Stimulated activated CD8-positive, alpha-beta memory T cell treated with anti-CD3 and anti-CD28 coated beads, Interleukin-7, amount 100 ng/mL, for 24 hours (primary cell): ENCODE measurements at places on chromosomes 12 and 14.

DNA sequence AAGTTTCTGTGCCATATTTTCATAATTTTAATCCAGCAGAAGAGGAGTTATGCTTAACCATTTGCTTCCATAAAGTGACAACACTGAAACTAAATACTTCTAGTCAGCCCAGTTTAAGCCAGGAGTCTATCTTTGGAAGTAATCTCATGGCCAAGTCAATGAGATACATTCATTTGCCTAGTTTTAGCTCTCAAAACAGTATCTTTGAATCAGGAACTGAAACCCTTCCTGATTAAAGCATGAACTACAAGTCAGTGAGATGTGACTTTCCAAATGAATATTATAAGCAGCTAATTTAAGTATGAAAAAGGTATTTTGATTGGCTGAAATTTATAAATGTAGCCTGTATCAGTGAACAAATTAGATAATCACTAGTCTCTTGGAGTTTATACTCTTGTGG lies 491.5 kb downstream of the SLC6A15 start:
- DNase-seq = no peak

GRCh38 chr14:54627540-54628363 lies 60.8 kb downstream of the SAMD4A start:
- DNase-seq = no peak

DNA sequence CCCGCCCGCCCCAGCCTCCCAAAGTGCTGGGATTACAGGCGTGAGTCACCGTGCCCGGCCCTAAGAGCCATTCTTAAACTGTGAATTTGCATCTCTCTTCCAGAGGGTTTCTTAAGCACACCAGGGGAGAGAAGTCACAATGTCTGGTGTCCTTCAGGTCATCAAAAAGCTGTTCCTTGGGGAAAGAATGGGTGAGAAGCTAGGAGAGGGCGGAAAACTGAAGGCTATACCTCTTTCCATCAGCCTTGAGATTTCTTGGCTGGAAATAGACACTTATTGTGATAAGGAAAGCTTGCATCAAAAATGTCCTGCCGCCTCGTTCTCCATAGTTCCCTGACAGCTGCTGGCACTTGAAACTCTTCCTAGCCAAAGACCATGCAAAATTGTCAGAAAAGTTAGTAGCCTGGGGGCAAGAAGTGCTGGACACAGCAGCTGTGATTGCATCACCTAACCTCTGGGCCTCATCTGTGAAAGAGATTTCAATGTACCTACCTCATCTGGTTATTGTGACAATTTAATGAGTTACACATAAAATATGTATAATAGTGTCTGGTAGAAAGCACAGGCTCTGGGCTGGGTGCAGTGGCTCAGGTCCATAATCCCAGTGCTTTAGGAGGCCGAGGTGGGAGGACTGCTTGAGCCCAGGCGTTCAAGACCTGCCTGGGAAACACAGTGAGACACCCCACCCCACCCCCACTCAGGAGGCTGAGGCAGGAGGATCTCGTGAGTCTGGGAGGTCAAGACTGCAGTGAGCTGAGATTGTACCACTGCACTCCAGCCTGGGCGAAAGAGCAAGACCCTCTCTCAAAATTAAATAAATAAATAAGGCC lies 9.7 kb upstream of the UBC start:
- DNase-seq = no peak

- DNase-seq = no peak
Observed at GRCh38 chr14:73258076-73258475, 20.8 kb downstream of the PAPLN start.

- no peak for DNase-seq
Observed at GRCh38 chr12:119308708-119309456, 25.6 kb upstream of the CCDC60 start.

DNA sequence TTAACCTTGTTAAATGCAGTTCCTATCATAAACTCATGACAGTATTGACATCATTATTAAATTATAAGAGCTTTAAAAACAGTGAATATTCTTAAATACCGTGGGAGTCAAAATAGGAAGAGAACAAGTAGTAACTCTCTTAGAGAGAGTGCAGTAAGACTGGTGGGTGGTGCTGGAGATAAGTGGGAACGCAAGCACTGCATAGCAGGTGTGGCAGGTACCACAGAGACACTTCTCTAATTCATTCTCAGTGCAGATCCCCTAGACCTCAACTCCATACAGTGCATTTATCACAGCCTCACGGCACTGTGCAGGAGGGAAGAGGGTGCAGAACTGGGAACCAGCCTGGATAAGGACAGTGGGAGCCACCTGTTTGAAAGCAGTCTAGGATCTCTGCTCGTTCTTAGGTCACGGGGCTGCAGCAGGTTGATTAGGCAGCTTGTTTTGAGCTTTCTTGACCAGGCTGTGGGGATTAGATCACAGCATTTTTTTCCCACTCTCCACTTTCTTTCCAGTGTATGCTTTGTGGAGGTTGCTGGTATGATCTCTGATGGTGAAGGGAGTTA lies 165.6 kb downstream of the PRKCH start:
- no peak for DNase-seq

DNA sequence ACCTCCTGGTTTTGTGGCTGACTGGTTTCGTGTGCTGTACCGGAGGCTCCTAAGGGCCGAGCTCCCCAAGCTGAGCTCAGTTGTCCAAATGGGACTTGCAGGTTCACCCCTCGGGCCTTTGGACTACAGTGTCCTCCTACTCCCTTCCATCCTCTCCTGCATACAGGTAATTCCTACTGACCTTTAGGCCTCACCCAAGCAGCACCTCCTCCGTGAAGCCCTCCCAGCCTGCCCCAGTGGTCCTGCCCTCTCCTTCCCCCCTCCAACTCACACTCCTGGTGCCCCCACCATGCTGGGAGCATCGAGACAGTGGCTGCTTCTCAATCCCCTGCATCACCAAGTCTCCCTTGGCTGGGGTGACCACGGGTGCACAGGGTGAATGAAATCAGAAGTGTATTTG lies 27.1 kb upstream of the YY1 start:
- no peak for DNase-seq

DNA sequence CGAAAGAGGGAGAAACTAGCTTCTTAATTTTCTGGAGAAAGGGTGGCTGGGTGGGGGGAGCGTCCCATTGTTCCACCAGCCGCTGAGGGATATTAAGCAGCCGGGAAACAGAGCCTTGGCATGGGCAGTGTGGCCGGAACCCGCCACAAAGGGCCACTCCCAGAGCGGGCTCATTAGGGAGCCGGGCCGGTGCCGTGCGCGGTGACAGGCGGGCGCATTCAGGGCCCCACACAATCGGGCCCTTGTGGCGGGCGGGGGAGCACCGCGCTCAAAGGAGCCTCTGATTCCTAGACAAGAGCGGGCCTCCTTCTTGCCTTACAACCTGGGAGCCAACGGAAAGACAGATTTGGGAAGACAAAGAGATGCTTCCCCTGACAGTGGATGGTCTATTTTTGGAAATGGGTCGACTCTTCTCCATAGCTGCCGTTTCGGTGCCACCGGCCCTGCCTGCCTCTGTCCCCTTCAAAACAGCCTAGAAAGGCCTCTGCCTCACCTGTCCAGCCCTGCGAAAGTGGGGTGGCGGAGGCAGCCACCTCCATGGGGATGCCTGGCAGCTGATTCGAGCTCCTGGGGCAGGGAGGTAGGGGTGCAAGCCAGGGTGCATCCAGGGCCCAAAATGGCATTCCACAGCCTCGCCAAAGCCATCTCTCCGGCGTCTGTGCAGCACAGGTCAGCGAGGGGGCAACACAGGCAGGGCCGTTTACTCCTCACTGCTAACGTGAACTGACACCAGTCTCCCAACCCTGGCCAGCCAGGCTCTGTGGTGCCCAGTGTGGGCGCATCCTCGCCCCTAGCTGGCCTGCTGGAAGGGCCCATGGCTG lies 10.9 kb downstream of the CCDC85C start:
- DNase-seq = no peak

DNA sequence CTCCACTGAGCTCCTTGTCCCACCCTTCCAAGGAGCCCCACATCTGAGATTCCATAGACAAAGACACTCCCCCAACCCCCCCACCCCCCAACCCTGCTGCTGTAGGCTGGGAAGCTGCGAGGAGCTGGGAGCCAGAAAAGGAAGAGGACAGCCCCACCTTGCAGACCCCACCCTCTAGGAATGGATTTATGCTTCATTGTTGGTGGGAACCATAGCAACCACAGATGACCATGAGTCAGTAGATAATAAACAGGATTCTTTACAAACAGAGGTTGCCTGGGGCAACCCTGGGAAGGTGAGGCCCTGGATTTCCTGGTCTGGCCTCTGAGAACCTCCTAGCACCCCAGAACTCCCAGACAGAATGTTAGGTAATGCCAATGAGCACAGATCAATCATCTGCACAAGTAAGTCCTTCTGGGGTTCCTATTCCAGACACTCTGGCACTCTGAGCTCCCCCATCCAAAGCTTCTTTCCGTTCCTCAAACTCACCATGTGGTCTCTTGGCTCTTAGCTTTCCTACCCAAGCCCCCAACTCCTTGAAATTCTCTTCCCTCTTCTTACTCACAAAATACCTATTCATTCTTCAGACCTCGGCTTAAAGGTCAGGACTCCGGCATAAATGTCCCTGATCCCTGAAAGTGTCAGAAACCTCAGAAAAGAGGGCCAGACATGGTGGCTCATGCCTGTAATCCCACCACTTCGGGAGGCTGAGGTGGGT lies 15.2 kb upstream of the PLEKHG6 start:
- no peak for DNase-seq

- no peak for DNase-seq
Observed at GRCh38 chr12:44708218-44708617, 167.9 kb downstream of the NELL2 start.

DNA sequence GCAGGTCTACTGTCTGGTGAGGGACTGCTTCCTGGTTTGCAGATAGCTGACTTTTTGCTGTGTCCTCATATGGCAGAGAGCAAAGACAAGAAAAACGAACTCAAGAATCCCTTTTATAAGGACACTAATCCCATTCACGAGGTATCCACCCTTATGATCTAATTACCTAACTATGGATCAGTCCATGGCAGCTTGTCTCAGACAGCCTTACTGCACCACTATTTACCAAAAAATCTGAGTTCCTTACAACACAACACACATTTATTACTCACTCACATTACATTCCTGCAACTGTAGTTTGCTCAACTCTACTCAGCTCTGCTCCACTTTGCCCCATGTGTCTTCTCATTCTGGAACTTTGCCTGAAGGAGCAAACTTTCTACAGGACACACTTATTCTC lies 10.1 kb upstream of the SLC6A15 start:
- DNase-seq = no peak

GRCh38 chr14:74614508-74615495 lies 2.8 kb upstream of the LTBP2 start:
- no peak for DNase-seq

DNA sequence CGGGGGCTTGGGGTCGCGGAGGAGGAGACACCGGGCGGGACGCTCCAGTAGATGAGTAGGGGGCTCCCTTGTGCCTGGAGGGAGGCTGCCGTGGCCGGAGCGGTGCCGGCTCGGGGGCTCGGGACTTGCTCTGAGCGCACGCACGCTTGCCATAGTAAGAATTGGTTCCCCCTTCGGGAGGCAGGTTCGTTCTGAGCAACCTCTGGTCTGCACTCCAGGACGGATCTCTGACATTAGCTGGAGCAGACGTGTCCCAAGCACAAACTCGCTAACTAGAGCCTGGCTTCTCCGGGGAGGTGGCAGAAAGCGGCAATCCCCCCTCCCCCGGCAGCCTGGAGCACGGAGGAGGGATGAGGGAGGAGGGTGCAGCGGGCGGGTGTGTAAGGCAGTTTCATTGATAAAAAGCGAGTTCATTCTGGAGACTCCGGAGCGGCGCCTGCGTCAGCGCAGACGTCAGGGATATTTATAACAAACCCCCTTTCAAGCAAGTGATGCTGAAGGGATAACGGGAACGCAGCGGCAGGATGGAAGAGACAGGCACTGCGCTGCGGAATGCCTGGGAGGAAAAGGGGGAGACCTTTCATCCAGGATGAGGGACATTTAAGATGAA lies 630 bp downstream of the FOS start:
- no peak for DNase-seq

GRCh38 chr14:21352587-21352986 lies 31.2 kb downstream of the SUPT16H start:
- no peak for DNase-seq

DNA sequence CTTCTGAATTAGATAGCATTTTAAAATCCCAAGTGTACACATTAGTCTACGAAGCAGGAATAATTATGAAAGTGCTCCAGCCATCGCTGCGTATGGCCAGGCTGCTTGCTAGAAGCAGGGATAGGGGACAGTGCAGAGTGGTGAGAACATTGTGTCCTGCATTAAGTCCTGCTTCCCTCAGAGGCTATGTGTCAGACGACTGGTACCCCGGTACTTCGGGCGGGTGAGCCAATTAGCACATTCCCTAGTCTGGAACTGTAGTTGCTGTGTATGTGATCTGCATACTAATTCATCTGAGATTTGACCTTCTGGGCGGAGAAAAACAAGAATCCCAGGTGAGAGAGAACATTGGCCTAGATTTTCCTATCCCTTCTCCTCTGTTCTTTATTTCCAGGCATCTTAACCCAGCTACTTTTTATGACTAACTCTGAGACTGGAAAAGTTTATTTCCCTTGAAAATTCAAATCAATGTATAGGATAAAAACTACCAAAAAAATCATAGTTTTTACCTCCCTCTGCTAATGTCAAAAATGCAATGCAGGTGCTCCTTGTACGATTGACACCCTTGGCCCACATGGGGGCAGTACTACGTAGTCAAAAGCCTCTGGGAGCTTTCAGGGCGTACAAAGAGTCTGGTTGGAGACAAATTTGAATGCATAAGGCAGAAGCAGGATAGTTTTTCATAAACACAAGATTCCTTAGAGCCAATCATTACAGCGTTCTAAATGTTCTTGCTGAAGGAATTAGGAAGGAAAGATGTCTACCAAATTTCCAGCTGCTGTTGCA lies 764.3 kb downstream of the NOVA1 start:
- DNase-seq = no peak

DNA sequence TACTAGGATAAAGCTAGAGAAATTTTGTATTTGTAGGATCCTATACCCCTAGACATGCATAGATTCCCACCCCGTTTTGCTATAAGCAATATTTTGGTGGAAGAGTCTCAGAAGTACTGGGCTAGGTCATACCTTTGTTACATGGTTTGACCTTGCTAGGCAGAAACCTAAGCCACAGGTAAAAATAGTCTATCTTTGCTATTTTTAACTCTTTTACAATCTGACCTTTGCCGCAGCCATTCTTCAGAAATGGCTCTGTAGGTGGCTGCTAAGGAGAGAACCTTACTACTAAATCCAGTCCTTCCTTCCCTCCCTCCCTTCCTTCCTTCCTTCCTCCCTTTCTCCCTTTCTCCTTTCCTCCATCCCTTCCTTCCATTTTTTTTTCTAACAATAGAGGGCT lies 242.9 kb upstream of the SEL1L start:
- no peak for DNase-seq

DNA sequence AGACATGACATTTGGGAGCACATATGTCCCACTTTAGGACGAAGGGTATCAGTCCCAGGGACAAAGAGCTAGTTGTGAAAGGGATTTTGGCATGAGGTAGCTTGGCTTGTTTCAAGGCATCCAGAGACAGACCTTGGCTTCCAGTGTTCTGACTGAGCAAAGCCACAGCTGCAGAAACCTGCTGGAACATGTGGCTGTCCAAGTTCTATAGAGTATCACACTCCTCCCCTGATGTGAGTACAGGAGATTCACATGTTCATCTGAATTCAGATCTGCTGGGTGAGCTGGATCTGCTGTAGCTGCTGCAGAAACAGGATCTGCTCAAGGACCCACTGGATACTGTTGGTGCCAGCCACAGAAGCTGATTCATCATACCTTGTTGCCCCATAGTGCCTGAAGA lies 10.1 kb upstream of the C14orf39 start:
- no peak for DNase-seq
